ENCODE measurements at places on chromosomes 11 and 22.
A peak's percentile ranks its signal among the peaks of the same experiment; 100 is the strongest.

DNA sequence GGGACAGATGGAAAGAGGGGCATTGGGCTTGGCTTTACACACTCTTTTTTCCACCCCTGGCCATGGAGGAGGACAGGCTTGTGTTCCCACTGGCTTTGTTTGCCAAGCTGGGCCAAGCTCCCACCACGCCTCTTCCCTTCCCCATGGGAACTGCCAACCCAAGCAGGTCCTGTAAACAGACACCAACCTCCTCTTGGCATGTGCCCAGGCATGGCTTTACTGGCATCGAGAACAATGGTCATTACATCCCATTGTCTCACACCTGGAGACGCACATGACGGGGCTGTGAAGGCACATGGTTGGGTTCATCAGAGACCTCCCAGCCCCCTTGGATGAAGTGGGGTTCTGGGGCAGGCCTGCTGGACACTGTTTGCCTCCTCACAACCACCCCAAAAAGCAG, 11.7 kb downstream of the SEC14L3 start:
- DNase-seq, result no peak

GRCh38 chr11:2561696-2562581, 117.1 kb downstream of the KCNQ1 start:
- DNase-seq, result no peak

DNA sequence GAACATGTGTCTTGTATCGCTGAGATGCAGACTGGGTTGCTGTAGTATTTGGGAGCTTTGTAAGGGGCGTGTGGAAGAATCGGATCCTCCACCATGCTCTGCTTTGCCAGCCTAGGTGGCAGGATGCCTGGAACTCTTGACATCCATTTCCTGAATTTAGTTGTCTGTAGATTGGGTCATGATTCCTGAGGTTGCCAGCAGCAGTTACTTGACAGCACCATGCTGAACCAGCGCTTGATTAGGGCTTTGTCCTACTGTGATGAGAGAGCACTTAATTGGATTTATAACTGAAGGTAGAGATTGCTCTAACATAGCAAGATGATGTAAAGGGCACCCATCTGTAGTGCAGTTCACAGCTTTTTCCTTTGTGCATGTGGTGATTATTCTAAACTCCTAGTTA, 75.6 kb upstream of the HORMAD2 start:
- DNase-seq, result peak; percentile 64

GRCh38 chr11:6095798-6096197, 11.7 kb upstream of the OR56B4 start:
- no peak for DNase-seq

DNA sequence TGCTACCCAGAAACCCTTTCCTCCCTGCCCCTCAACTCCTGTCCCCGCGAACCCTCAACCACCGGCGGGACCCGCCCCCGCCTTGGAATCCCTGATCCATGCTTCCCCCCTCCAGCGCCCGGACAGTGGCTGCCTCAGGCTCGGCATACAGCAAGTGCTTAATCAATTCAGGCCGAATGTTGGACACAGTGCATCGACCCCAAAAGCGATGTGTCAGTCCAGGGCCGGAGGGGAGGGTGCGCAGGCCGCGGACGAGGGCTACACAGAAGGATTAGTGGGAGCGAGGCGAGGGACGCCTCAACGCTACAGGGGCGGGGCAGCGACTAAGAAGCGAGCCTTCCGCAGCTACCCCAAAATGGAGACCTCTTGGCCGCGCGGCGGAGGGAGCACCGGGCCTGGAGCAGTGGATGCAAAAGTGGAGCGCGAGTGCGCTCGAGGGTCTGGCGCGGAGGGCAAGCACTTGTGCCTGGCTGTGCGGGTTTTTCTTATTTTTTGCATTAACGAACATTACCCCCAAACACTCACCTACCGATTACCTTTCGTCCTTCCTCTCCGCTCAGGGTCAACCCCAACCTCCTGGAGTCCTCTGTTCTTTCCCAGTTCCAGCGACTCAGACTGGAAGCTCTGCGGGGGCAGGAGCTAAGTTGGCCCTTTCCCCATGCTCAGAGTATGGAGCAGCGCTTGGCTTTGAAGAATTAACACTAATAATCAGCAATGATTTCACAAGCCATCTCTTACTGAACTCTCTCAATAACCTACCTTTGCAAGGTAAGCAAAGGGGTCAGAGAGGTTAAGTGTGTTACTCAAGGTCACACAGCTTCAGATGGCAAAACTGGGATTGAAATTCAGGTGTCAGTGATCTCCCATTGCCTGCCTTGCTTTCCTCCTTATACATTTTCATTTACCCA, 30.0 kb upstream of the WNT11 start:
- DNase-seq, result peak; percentile 71

GRCh38 chr11:830295-831117, 2.2 kb upstream of the CD151 start:
- no peak for DNase-seq

- DNase-seq, result no peak
Measured at GRCh38 chr11:96026310-96026709, 102.4 kb upstream of the MTMR2 start.

GRCh38 chr22:32729412-32729811, 72.1 kb upstream of the TIMP3 start:
- DNase-seq, result no peak

- DNase-seq, result no peak
Measured at GRCh38 chr11:9692691-9693090, 28.8 kb downstream of the SWAP70 start.

- DNase-seq, result no peak
Measured at GRCh38 chr22:32837142-32837541, 35.6 kb downstream of the TIMP3 start.

DNA sequence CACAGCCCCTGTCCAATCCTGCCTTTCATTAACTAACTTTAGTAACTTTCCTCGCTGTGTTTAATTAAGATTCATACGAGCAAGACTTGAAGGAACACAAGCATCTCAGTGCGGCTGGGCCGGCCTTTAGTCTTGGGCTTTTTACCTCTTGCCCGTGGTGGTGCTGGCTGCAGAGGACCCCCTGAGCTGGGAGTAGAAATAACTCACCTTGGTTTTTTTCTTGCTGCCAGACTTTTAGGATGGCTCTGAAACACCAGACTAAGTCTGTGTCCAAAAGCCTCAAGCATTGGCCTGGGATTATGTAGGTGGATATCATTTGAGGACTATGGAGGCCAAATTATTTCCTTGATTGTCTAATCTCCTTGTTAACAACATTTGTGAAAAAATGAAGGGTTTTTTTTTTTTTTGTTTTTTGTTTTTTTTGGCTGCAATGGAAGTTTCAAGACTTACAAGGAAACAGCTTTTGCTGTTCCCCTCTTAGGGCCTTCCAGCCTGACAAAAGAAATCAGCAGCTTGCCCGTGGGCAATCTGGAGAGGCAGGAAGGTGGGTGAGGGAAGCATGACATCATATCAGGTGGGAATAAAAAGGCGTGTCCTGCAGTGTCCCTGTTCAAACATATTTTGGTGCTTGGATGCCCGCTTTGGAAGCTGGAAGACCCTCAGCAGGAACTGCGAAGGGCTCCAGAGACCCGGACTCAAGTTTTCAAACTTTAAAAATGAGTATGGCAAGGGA, 44.0 kb downstream of the SMIM38 start:
- DNase-seq, result no peak

DNA sequence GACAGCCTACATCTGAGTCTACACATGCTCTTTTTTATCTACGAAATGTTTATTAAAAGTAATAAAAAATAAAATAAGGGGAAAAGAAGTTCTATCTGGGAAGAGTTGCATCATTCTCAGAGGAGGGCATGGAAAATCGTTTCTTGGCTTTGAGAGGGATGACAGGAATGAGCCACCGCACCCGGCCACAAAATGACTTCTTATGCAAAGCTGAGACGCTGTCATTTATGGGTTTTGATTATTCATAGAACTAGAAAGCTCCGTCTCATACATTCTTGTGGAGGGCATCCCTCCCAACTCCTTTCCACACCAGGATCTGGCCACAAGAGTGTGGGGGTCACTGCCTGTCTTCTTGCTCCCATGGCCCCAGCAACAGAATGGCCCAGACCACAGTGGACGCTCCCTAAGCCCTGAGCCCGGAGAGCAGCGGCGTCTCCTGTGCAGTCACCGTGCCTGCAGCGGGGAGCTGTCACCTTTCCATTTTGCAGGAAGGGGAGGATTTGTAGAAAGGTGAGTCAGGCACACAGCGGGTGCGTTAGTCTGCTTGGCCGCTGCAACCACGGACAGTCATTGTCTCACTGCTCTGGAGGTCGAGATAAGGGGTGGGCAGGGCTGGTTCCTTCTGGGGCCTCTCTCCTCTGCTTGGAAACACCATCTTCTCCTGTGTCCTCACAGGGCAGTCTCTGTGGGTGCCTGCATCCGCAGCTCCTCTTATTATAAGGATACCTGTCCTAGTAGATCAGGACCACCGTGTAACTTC, 1388.7 kb downstream of the BRD1 start:
- no peak for DNase-seq

GRCh38 chr22:39013942-39014722, at the start of gene APOBEC3C:
Gene APOBEC3C, plus strand, starts transcription at chr22:39014257. Its CDS starts 106 bp downstream, at chr22:39014363.
- no peak for DNase-seq
